ENCODE measurements at places on chromosomes 5 and 9.

DNA sequence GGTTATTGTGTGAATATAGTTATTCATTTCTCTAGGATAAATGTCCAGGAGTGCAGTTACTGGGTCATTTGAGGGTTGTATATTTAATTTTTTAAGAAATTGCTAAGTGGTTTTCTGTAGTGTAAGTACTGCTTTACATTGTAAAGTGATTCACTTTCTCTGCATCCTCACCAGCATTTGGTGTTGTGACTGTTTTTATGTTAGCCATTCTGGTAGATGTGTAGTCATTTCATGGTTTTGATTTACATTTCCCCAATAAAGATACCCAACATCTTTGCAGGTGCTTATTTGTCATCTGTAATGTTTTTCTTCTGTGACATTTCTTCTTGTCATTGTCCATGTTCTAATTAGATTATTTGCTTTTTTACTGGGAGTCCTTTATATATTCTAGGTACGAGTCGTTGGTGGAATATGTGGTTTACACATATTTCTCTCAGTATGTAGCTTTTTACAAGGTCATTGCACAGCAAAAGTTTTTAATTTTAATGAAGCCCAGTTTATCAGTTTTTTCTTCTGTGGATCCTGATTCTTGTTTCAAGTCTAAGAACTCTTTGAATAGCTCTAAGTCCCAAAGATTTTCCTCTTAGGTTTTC is 34.0 kb downstream of the SCGB3A1 start:
- no peak for DNase-seq

- DNase-seq = no peak
Measured at GRCh38 chr5:119292701-119293515, 62.9 kb upstream of the TNFAIP8 start.

DNA sequence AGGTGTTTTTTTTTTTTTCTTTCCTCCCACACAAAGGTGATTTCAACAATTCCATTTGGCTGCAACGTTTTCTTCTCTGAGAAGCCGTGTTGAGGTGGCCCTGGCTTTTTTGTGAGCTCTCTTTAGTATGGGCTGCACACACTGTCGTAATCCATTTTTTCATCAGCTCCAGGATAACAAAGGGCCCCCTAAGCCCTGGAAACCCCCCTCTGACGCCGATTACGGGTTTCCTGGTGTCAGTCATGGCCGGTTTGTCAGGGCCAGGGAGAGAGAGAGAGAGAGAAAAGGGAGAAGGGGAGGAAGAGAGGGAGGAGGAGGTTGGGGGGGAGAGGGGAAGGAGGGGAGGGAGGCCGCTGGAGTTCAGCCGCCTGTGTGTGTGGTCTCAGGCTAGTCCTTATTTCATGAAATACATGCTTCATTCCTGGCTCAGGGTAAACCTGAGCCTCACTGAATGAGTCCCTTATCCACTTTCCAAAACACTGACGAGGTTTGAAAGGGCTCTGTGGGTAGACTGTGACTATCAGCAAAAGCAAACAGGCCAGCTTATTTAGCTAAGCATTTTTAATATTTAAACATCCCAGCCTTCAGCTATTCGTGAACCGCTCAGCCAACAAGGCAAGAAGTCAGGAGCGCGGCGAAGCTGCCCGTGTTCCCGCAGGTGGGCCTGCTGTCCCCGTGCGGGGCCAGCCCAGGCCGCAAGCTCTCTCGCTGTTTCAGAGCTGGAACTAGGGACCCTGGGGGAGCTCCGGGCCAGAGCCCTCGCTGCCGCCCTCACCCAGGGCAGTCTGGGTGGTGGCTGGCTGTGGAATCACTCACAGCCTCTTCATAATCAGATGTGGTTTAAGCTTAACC is 172.8 kb downstream of the ERCC6L2 start:
- DNase-seq = no peak

- no peak for DNase-seq
Measured at GRCh38 chr5:115415143-115415491, 118.7 kb upstream of the CCDC112 start.

GRCh38 chr5:33120671-33121070 is 320.1 kb upstream of the TARS1 start:
- DNase-seq = no peak

- DNase-seq = no peak
Measured at GRCh38 chr5:131413605-131414559, 150.0 kb downstream of the CDC42SE2 start.

GRCh38 chr9:100216178-100216787 is 117.2 kb downstream of the INVS start:
- no peak for DNase-seq

GRCh38 chr9:107106416-107106815 is 176.7 kb upstream of the RAD23B start:
- no peak for DNase-seq

DNA sequence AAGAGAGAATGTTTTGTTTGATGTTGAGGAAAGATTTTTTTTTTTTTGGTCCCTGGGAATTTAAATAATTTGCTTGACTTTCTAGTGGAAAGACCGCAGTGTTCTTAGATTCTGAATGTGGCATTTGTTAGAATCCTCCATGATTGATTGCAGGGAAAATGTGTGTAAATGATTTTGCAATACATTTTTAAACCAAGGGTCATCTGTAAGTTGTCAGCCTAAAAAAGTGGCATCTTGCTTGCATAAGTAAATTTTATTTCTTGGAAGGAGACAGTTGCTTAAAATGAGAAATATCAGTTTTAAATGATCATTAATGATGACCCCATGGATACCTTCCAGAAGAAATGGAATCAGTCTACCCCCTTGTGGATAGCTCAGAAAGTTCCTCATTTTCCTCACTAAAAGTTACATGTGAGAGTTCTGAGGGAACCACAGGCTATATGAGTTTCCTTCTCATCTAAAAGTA is 105.1 kb upstream of the SLC25A48 start:
- DNase-seq = no peak

DNA sequence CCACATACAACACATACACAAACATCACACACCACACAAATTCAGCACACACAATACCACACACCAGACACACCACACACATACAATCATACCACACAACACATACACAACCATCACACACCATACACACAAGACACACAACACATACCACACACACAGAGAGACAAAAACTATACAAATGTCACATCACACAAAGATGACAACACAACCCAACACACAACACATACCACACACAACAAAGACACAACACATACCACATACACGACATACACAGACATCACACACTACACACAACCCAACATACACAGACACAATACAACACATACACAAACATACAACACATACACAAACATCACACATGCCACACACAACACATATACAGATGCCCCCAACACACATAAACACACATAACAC is 44.8 kb downstream of the ROR2 start:
- DNase-seq = no peak

DNA sequence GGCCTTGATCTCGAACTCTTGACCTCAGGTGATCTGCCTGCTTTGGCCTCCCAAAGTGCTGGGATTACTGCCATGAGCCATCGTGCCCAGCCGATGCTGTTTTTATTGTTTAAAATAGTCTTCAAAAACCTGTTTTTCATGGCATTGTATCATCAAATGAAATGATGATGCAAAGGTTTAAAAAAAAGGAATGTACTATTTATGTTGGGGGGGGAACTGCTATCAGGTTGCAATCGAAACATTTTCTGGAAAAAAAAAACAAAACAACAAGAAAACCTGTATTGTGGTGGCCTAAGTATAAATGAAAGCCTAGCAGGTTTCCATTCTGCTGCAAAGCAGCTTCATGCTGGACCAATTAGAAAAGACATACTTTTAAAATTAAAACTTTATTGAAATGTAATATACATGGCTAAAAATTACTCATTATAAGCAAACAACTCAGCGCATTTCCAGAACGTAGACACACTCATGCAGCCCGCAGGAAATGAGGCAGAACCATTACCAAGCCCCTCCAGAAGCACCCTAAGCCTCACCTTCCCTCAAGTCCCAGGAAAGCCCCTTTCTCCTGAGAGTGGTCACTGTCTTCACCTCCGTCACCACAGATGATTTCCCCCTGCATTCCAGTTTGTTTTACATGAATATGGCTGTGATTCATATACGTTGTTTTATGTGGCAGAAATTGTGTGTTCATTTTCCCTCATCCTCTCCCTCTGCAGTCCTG is 19.0 kb downstream of the GPR107 start:
- DNase-seq = no peak

GRCh38 chr5:107011605-107012004 is 659.1 kb downstream of the EFNA5 start:
- DNase-seq = no peak

DNA sequence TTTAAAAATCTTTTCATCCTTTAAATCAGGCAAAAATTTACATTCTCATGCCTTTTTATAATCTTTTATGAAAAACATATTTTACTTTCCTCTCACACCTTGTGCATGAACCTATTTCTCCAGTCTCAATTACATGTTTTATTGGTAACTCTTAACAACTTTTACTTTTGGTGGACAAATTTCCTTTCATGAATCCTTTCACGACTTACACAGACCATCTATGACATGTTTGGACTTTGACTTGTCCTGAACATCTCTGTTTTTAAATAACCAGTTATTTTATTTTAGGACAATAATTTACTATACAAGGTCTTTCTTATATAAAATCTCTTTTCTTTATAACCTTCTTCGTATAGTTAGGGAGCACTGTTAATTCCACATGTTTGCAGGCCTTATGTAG is 26.5 kb upstream of the MTMR12 start:
- no peak for DNase-seq

GRCh38 chr9:306907-307306 is 92.2 kb downstream of the DOCK8 start:
- no peak for DNase-seq

DNA sequence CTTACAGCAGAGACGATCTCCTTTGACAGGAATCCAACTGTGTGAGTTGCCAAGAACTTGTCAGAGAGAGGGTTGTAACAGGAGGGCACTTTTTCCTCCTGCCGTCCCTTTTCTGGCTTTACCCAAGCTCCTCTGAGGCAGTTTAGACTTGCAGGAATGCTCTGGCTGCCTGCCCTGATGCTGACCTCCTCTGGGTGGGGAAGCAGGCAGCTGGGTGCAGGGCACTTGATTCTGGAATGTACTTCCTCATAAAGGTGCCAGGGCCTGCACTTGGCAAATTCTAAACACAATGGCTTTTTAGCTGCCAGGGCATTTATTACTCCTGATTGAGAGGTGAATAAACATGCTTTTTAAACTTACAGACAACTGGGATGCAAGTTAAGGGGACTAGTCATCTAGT is 190.4 kb downstream of the EPB41L4A start:
- DNase-seq = no peak

DNA sequence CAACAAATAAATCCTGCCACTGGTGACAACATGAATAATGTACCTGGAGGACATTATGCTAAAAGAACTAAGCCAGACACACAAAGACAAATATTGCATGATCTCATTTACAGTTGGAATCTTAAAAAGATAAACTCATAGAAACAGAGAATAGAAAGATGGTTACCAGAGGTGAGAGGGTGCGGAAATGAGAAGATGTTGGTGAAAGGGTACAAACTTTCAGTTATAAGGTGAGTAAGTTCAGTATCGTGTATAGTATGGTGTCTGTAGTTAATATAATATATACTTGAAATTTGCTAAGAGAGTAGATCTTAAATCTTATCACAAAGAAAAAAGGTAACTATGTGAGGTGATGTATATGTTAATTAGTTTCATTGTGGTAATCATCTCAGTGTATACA is 63.3 kb downstream of the PRRC1 start:
- DNase-seq = no peak
